ENCODE measurements at places on chromosomes 3 and 15.

GRCh38 chr3:30084316-30084715, 522.1 kb upstream of the TGFBR2 start:
- DNase-seq: no peak

- no peak for DNase-seq
Measured at GRCh38 chr3:177538750-177539730, 341.8 kb upstream of the TBL1XR1 start.

GRCh38 chr3:149020196-149020838, 29.0 kb downstream of the GYG1 start:
- DNase-seq: no peak

- DNase-seq: no peak
Measured at GRCh38 chr15:74174219-74174957, 878 bp downstream of the ISLR start.

- DNase-seq: no peak
Measured at GRCh38 chr3:38139652-38140051, 1.2 kb downstream of the MYD88 start.

- no peak for DNase-seq
Measured at GRCh38 chr3:177618873-177619733, 421.8 kb upstream of the TBL1XR1 start.

- no peak for DNase-seq
Measured at GRCh38 chr15:81304226-81304625, 19.7 kb downstream of the STARD5 start.

DNA sequence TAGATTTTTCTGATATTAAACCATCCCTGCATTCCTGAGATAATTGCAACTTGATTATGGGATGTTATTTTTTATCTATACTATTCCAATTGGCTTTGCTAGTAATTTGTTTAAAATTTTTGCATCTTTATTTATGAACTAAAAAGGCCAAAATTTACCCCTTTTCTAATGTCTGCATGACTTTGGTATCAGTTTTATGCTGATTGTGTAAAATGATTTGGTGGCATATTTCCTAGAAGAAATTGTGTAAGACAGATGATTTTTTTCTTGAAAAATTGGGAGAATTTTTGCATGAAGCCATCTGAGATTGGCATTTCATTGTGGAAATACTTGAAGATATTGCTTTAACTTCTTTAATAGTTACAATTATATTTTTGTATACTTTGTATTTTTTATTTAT, 183.8 kb upstream of the TBL1XR1 start:
- DNase-seq: no peak

DNA sequence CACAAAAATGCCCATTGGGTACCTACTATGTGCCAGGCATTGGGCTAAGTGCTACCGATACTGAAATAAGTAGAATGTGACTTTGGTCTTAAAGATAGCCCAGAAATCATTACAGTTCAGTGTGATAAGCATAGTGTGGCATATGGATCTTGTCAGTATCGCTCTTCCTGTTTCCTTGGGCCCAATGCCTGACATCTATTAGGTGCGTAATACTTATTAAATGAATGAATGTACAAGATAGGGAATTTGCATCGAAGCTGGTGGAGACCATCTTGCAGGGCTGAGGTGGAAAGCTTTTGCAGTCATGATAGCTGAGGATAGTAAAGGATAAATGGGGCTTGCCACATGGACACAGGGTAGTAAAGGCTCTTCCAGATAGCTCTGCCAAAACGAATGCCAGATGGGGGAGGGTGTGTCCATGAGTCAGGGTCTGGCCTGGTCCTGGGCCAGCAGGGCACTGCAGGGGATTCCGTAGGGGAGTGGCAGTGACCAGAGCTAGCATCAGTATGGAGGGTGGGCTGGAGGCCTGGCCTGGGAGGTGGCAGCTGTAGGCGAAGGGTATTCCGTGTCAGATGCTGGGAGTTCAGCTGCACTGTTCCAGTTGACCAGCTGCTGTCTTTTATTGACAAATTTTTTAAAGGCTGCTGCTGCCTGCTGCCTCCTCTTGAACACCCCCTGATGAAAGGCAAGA, 23.5 kb downstream of the TSEN2 start:
- no peak for DNase-seq

DNA sequence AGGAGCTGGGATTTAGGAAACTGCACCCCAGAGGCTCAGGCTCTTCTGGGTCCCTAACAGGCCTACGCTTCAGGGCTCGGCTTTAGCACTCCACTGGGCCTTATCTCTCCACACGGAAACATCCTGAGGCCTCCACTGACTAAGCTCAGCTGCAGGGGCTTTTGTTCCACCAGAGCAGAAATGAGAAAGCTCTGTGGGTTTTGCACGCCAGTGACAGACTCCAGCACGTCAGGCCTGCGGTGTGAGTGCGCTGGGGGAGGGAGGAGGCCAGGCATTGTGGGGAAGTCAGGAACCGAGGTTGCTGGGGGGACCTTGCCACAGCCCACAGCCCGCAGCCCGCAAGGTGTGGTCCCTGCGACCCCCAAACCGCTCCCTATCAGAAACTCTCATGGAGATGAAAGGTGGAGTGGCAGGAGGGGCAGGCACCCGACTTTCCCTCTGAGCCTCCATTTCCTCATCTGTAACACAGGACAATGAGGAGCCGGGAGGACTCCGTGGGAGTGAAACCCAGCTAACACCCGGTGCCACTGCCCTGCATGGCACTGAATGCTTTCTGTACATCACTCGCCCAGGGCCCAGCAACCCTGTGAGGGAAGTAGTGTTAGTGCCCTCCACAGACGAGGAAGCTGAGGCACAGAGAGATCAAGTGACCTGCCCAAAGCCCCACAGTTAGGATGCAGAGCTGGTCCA, 106.5 kb downstream of the TPRA1 start:
- DNase-seq: peak; percentile 33

DNA sequence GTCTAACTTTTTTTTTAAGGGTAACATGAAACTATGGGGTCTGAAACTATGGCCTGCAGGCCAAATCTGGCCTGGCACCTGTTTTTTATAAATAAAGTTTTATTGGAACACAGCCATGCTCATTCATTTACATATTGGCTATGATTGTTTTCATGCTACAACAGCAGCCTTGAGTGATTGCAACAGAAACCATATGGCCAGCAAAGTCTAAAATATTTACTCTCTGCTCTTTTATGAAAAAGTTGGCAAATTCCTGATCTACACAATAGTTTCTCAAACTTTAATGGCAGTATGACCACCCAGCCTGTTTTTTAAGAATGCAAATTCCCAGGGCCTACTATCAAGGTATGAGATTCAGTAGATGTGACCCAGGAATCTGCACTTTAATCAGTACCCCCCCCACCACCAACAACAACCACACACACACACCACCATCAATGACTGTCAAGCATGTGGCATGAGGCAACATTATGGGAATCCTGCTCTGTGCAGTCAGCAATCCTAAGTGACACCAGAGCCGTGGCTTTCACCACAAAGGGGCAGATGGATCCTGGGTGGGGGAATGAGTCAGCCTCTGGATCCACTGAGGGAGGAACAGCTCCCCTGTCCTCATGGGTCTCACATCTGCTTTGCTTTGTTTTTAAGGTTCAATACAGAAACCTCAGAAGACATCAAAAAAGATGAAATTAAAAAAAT, 142.8 kb downstream of the NTRK3 start:
- DNase-seq: no peak

GRCh38 chr3:27567251-27567650, 83.1 kb upstream of the SLC4A7 start:
- DNase-seq: no peak

GRCh38 chr15:48471073-48471472, 139.8 kb downstream of the DUT start:
- no peak for DNase-seq

DNA sequence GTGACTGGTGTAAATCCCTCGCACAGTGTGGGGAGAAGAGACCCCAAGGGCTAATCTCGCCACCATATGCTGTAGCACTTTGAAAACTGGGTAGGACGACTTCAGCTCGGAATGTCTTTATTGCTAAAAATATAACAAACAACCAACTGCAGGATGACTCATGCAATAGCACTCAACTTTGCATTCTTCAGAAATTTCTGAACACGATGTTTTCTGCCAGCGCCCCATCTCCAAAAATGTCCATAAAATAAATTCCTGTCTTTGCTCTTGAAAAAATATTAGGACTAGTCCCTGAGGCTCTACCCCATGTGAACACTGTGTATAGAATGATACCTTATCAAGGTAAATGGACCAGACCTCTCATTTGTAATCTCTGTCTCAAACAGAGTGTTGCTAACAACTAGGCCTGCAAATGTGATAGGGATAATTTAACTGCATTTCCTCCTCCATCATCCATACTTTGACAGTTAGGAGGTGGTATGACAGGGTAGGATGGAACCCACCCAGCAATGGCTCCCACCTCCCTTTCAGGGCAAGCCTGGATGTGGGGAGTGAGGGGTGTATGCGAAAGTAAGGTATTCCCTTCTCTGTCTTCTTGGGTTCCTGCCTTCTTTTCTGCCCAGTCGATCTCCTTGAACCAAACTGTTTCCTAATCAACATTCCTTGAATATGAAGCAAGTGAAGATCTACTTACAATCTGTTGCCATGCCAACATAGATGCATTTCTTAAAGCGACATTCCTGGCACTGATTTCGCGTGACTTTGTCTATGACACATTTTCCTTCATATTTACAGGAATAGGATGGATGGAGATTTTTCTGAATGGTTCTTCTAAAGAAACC, 201.1 kb downstream of the NR1D2 start:
- DNase-seq: no peak

- DNase-seq: no peak
Measured at GRCh38 chr15:95659656-95660055, 670.8 kb upstream of the NR2F2 start.

GRCh38 chr3:143529018-143529478, 319.2 kb downstream of the SLC9A9 start:
- DNase-seq: no peak

DNA sequence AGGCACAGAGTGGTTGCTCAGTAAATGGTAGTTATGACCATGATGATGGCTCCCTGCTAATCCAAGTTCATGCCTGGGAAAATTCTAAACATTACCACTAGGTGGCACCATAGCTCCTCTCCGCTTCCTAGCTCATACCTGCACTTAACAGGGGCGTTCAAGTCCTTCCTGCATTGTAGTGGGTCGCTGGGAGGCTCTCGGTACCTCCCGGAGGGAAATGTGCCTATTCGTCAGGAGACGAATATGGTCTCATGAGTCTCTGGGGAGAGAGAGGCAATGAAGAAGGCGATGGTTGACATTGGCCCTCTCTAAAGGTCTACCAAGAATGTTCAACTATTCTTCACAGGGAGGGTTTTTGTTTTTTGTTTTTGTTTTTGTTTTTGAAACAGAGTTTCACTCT, 10.9 kb downstream of the MESP1 start:
- peak; percentile 71 for DNase-seq

GRCh38 chr3:146226881-146227280, 24.0 kb downstream of the PLSCR4 start:
- no peak for DNase-seq

- DNase-seq: no peak
Measured at GRCh38 chr3:43526956-43527355, 94.9 kb downstream of the ANO10 start.

GRCh38 chr3:102531686-102532085, 96.9 kb downstream of the ZPLD1 start:
- no peak for DNase-seq

DNA sequence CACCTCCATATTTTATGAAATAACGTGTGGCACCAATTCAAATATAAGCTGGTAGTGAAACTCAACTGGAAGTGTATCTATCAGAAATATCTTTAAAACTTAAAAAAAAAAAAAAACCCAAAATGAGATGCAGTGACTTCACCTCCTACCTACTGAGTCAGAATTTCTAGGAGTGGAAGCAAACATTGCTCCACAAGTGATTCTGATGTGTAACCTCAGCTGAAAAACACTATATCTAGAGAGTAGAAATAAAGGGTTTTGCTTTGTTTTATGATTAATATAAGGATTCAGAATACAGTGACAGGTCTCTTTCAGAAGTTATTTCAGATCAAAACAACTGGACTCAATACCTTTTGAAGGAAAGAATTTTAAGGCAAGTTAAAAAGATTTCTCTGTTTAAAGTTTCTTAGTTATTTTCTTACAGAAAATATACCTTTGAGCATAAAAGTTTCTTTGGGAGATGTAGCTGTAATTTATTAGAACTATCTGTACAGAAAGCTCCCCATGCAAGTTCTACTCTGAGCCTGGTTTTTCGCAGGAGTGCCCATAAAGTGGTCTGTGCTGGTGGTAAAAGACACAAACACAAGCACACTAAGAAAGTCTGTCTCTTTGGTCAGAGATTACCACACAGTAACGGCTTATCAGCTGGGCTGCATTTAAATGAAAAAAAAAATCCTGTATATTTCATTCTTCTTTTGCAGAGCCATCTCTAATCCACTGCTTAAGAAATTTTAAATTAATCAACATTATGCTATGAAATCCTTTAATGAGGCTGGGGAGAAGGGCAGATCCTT, 59.9 kb upstream of the PPIB start:
- DNase-seq: no peak

DNA sequence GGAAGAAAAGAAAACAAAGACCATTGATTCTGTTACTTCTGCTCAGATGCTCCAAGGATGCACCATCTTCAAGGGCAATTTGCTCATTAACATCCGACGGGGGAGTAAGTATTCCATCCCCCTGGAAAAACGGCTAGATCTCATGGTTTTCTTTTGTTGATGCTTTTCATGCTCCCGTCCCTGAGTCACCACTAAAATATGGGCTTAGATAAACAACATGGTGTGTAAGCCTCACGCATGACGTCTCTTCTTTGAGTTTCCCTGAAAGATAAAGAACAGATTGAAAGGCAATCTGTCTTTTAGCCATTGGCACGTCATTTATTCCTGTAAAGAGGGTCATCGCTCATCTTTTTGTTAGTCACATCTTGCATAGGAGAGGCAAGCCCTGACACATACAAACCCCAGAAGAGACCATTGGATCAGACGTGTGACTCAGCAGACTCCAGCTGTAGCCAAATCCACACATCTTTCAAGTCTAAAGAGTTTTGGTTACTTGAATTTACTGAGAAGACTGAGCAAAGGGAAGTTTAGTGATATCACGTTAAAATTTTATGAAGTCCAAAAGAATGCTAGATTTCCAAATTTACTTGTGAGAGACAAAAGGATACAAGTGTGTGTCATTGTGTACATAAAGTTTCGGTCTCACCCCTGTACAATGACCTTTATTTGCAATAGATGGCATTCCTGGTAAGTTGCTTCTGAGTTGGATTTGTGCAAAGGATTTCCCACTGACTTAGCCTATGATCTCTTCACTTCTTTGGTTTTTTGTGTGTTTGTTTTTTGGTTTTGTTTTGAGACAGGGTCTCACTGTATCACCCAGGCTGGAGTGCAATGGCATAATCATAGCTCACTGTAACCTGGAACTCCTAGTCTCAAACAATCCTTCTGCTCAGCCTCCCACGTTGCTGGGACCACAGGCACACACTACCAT, 110.5 kb downstream of the PGPEP1L start:
- DNase-seq: no peak

- DNase-seq: no peak
Measured at GRCh38 chr3:185236969-185237368, 16.9 kb downstream of the EHHADH start.

DNA sequence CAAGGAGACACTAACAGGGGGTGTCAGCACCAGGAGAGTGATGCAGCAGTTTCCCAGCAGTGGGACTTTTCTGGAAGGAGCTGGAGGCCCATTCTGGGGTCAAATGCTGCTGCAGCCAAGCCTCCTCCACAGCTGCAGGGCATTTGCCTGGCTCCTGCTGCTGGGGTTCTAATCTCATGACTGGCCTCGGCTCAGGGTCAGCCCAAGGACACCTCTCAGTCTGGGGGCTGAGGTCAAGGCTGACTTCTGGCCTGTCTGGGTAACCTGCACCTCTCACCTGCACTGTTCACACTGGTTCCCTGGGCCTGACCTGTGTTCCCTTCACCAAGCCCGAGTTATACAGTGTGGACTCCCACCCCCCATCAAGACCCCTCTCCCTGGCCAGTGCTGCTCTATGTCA, 10.4 kb upstream of the C15orf39 start:
- no peak for DNase-seq

Data from stimulated activated CD4-positive, alpha-beta T cell treated with anti-CD3 and anti-CD28 coated beads, Interleukin-4, amount 100 ng/mL, for 24 hours (primary cell).